ENCODE measurements at places on chromosomes 4 and X.

DNA sequence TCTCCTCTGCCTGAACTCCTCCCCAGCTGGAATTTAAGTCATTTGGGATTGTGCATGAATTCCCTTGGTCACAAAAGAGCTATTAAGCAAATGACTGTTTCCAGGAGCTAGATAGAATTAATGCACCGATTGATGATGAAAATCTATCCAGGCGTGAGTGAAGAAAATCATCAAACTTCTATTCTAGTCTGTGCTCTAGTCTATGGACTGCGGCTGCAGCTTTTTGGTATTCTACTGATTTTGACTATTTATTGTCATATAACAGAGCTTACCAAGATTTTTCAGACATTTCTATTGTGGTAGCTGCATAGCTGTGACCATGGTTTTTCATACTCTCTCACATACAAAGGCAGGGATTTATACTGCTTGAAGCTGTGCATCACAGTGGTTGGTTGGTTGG lies 403.8 kb downstream of the FSTL5 start:
- DNase-seq: no peak

DNA sequence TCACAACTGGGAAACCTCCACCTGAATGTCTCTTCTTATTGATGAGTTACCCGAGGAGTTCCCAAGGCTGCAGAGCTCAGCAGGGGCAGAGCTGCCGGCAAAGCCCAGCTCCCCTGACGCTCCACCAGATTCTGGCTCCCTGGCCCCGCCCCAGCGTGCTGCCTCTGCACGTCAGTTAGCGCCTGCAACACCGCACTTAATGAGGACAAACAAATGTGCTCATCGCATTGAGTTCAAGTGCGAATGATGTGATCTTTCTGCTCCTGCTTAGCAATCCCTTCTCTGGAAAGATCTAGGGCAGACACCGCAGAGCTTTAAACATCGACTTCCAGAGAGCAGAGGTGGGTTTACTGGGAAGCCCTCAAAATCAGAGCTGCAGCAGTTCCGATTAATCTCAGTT lies 55.5 kb upstream of the FBXW7 start:
- no peak for DNase-seq

GRCh38 chr4:52408032-52408431 lies 251.1 kb downstream of the USP46 start:
- no peak for DNase-seq

- no peak for DNase-seq
These were observed 15.9 kb downstream of the KLHL8 start for GRCh38 chr4:87204559-87204958.

All from stimulated activated CD8-positive, alpha-beta memory T cell treated with anti-CD3 and anti-CD28 coated beads, Interleukin-15, amount 100 ng/mL, for 4 hours (primary cell).